ENCODE measurements at places on chromosomes 2 and 18.

GRCh38 chr2:122182616-122183355 lies 427.3 kb downstream of the TSN start:
- DNase-seq = no peak

- DNase-seq = no peak
Measured at GRCh38 chr2:160464017-160464416, 29.6 kb downstream of the RBMS1 start.

DNA sequence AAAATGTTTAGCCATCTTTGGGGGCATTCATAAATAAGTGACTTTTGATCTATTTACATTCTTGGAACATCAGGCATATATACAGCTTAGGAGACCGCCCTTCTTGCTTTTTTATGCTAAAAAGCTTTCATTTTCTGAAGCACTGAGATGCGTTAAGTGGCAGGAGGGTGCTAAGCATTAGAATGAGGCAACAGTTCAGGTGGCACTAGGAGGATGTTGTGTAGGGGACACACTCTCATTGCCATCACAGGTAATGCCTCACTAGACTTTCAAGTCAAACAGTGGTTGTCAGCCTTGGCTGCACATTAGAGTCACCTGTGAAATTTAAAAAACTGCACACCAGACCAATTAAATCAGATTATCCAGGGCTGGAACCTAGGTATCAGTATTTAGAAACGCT lies 39.1 kb downstream of the EHBP1 start:
- DNase-seq = no peak

DNA sequence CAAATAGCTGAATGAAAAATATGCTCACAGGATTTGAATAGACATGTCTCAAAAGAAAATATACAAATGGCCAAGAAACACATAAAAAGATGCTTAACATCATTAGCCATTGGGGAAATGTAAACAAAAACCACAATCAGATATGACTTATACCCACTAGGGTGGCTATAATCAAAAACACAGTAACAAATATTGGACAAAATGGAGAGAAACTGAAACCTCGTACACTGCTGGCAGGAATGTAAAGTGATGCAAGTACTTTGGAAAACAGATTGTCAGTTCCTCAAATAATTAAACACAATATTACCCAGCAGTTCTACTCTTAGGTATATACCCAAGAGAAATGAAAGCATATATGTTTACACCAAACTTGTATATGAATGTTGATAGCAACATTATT lies 213.0 kb downstream of the PHLPP1 start:
- no peak for DNase-seq

- no peak for DNase-seq
Measured at GRCh38 chr2:10166676-10167292, 44.2 kb downstream of the RRM2 start.

GRCh38 chr2:146241023-146241422 lies 1603.8 kb upstream of the ACVR2A start:
- DNase-seq = no peak

DNA sequence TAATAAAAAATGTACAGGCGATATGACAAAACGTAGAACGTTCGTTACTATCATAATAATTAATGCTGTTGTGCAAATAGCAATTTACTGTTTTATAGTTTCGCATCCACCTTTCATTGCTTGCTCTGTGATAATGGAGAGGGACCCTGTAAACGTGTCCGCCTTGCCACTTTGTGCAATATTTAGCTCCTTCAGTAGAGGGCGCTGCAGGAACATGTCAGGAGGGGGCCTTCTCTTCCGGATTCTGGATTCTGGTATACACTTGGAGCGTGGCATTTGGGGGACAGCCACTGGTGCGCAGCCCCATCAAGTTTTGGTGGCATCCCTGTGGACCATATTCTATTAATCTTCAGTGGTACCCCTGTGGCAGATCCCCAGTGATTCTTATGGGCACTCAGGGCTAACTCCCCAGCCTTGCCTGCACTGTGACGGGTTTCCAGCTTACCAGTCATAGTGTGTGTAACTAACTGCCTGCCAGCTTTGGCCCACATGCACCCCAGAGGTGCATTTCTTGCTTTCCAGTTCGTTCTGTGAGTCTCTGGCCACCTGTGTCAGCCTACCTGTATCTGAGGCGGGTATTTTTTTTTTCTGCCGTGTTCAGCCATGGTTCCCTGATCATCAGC lies 140.3 kb downstream of the CYRIA start:
- DNase-seq = no peak

DNA sequence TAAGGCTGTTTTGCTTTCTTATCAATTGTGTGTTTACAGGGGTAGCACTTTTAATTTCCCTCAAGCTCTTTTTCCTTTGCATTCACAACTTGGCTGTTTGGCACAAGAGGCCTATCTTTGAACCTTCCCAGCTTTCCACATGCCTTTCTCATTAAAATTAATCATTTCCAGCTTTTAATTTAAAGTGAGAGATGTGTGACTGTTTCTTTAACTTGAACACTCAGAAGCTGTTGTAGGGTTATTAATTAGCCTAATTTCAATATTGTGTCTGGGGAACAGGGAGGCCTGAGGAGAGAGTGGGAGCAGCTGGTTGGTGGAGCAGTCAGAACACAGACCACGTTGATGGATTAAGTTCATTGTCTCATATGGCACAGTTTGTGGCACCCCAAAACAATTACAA lies 4.7 kb downstream of the ASB1 start:
- DNase-seq = no peak

DNA sequence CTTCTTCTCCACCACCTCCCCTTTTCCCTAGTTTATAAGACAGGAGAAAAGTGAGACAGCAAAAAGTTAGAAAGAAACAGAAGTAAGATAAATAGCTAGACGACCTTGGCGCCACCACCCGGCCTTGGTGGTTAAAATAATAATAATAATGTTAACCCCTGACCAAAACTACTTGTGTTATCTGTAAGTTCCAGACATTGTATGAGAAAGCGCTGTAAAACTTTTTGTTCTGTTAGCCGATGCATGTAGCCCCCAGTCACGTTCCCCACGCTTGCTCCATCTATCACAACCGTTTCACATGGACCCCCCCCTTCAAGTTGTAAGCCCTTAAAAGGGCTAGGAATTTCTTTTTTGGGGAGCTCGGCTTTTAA lies 1.5 kb upstream of the BUB1 start:
- no peak for DNase-seq

DNA sequence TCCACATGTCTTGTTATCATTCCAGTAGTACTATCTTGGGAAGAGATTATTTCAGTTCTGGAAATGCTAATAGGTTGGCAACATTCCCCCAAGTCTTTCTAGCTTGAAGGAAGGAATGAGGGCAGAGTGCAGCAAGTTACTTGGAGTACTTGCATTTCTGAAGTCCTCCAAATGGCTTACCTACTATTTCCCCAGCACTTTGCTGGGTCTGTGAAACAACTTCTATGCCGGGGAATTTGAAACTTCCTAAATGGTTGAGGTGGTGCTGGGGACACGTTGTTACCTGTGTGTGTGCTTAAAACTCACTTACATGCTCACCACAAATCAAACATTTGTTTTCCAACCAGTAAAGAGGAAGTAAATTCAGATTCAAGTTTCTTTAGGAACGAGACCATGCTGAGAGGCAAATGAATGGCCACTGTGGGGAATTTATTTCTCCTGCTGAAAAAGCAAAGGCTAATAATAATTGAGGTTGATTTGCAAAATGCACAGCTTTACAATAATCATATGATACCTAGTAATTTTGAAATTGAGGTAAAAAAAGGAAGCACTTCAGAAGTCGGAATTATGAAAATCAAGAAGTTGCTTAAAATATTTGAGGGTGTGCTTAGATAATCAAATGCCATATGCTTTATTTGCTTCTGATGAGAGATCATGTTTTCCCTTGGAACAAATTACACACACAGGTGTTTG lies 1167.7 kb upstream of the ZEB2 start:
- DNase-seq = no peak

GRCh38 chr2:11546072-11546471 lies 12.2 kb downstream of the GREB1 start:
- DNase-seq = no peak

- DNase-seq = peak; percentile 87
Measured at GRCh38 chr18:63320123-63320974, 780 bp upstream of the BCL2 start.

DNA sequence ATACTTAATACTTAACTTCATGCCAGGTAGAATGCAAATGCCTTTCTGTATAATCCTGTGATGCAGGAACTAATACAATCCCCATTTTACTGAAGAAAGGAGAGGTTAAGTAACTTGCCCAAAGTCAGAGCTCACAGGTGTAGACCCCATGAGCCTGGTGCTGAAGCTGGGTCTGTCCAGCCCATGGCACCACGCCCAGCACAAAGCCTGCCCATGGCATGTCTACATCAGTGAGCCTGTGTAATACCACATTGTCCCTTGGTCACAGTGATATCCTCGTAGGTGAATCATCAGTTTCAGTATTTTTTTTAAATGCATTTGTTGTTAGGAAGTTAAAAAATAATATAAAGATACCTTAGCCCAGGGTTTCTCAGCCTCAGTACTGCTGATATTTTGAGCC lies 69.9 kb upstream of the MCFD2 start:
- no peak for DNase-seq

- no peak for DNase-seq
Measured at GRCh38 chr18:39834636-39835035, 2120.4 kb upstream of the PIK3C3 start.

Measured in activated CD8-positive, alpha-beta memory T cell treated with anti-CD3 and anti-CD28 coated beads, Interleukin-2, amount 50 U/mL, for 4 hours (primary cell).